ENCODE measurements at places on chromosomes 3 and 15.

DNA sequence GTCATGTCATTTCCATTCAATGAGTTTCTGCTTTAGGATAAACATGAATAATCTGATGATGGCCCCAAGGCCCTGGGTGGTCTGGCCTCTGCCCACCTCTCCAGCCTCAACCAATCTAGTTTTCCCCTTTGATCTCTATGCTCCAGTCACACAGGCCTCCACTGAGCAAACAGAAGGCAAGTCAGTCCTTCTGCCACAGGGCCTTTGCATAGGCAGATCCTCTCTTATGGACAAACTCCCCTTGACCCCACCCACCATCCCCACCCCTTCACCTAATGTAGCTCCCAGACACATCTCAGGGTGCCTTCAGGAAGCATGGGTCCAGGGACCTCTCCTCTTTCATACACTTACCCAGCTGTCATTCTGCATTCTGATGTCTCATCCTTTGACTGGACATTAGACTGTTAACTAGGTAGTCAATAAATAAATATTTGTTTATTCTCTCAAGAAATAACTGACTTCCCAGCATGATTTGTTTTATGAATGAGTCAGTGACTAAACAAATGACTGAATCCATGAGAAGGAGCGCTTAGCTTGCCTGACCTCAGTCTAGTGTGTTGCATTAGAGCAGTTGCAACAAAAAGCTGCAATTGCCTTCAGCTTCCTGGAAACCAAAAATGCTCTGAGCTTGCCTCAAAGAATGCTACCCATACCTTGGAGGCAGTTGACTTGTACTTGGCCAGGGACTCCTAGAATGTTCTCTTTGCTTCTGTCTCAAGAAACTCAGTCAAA, 386.6 kb upstream of the WNT5A start:
- DNase-seq: no peak

DNA sequence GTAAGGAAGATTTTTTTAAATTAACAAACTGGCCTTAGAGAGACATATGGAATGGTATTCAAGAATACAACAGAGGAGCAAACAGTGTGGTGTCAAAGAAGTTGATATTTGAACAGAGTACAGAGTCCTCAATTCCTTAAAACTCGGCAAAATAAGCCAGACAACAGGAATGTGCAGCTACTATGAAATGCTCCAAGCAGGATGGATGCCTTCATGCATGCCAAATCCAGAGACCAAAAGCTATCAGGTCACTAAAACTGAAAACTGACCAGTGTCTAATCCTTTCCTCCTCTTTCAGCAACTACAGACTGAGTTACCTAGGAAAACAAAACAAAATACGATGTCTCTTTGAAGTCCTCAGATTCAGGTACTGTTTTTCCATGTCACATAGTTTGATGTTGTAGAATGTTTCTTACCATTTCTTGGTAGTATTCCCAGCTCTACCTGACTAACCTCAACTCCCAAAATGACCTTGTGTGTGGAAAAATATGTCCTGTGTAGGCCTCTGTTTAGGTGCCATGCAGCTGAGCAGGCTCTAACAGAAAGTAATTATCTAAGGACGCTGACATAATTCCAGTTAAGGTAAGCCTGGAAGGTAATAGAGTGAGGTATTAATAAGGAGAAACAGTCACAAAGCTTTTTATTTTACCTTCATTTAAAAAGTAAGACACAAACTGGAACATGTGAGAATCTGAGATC, 46.9 kb downstream of the TBL1XR1 start:
- no peak for DNase-seq

DNA sequence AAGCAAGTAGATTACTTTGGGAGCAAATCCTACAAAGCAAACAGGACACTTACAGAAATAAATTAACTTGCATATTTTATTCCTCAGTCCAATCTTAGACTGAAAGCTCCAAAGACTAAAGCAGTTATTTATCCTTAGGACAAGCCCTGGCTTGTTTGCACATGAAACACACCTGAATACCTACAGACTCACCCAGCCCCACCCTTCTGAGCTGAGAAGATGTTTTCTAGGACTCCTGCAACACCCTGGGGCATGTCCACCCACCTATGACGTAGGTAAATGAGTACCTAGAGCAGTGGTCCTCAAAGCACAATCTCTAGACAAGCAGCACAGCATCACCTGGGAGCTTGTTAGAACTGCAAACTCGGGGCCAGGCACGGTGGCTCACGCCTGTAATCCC, 80.8 kb downstream of the ANXA2 start:
- no peak for DNase-seq

GRCh38 chr3:133965013-133965570, 64.6 kb downstream of the SLCO2A1 start:
- DNase-seq: no peak

DNA sequence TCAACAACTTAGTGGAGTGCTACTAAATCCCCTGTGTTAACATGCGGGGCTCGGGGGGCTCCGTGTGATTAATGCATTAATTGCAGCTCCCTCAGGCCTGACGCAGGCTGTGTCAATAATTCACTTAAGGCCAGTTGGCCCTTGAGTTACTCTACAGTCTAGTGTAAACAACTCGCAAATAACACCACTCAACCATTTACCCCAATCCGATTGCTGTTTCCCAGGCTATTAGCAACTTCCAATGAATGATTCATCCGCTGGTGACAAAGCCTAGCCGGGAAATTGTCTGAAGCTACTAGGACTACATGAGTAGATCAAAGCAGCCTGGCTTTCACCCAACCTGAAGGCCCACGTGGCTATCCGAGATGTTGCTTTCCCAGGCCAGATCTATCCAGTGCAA, 121.3 kb upstream of the SOX14 start:
- peak; percentile 42 for DNase-seq

All from NCI-H1105 (cell line).